ENCODE measurements at places on chromosomes 7 and 10. TPM values are rescaled to one million over a fixed set of nuclear protein-coding genes. Genes with fewer than 3 reads are reported as not detected.

DNA sequence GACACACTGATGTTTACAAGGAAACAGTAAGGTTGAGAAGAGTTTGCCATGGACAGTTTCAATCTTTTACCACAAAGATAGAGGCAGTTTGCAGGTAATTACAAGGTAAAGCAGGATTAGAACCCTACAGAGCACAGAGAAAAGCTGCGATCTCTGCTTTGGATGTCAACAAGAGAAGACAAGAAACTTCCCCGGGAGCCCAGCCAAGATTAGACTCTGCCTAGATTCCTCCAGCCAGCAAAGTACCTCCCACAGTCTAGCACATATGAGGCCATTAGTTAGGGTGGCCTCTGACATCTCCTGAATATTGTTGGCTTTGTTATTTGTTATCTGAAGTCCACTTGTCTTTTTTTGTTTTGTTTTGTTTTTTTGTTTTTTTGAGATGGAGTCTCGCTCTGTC is 178.1 kb downstream of the CALN1 start:
- DNase-seq, result no peak

The PANK1 gene
- 6.1 TPM for total RNA-seq

GRCh38 chr10:125473143-125473793 is 209.7 kb downstream of the TEX36 start:
- DNase-seq, result no peak

The STRIP2 gene
- 28.3 TPM for total RNA-seq

DNA sequence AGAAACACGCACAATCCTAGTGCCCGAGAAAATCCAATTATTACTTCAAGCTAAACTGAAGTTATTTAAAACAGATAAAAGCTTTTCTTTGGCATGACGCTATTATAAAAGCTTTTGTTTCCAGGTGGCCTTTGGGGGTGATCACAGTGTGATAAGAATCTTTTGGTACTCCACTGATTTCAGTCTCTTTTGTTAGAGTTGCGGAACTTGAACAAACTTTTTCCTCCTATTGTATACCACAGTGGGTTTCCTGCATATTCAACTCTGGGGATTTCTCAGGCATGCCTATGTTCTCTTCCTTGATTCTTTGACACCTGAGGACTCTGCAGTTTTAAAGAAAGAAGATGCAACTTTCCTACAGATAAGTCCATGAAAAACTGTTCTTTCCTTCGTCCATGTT is 99.7 kb upstream of the PITRM1 start:
- no peak for DNase-seq

The ATOH7 gene
- total RNA-seq, result not detected

- DNase-seq, result no peak
These were observed 28.7 kb upstream of the GDI2 start for GRCh38 chr10:5841965-5842364.

DNA sequence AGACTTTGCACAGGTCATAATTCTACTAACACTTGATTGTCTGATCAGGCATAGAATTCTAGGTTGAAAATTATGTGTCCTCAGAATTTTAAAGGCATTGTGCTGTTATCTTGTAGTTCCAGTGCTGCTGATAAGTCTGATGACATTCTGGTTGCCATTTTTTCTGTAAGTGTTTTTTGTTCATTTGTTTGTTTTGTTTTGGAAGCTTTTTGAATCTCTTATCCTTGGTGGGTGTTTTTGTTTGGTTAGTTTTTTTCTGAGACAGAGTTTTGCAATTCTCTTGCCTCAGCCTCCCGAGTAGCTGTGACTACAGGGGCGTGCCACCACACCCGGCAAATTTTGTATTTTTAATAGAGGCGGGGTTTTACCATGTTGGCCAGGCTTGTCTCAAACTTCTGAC is 178.9 kb downstream of the CCDC71L start:
- DNase-seq, result no peak

DNA sequence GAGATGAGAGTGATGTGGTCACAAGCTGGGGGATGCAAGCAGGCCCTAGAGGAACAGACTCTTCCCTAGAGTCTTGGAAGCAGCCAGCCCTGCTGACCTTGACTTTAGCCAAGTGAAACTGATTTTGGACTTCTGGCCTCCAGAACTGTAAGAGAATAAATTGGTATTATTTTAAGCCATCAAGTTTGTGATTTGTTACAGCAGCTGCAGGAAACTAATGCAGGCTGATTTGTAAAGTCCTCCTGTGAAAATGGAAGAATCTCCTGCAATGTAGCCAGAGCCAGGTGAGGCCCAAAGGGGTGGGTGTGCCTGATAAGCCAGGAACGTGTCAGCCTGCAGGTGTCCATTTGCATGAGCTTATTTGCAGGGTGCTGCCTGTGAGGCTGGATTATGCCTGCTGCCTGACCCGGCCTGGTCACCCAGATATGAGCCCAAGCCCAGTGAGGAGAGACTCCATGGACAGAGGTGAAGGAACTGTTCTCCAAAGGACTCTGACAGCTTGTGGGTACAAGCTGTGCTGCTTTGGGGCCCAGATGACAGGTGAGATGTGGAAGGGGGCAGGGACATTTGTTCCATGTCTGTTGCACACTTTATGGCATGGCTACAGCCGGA is 24.6 kb upstream of the PLEKHA1 start:
- no peak for DNase-seq

GRCh38 chr10:43002596-43002995 is 74.3 kb upstream of the RET start:
- DNase-seq, result no peak

GRCh38 chr7:138025215-138026186 is 23.6 kb upstream of the CREB3L2 start:
- DNase-seq, result no peak

- no peak for DNase-seq
These were observed 206.3 kb upstream of the PRSS1 start for GRCh38 chr7:142542942-142543341.

The WNT8B gene
- total RNA-seq, result 0.23 TPM

The HOXA4 gene
- total RNA-seq, result not detected

DNA sequence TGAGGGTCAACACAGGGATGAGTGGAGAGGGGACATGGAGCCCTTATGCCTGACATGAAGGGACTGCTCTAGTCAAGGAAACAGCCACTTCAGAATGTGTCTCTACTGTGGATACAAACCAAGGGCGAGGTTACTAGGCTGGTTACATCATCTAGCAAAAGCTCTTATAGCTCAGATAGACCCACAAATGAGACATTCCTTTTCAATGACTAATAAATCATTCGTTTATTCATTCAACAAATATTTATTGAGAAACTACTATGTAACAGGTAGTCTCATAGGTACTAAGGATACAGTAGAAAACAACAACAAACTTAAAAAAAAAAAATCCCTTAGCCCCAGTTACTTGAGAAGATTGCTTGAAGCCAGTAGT is 219.5 kb downstream of the KIAA1217 start:
- DNase-seq, result no peak

The TMEM130 gene
- not detected for total RNA-seq

DNA sequence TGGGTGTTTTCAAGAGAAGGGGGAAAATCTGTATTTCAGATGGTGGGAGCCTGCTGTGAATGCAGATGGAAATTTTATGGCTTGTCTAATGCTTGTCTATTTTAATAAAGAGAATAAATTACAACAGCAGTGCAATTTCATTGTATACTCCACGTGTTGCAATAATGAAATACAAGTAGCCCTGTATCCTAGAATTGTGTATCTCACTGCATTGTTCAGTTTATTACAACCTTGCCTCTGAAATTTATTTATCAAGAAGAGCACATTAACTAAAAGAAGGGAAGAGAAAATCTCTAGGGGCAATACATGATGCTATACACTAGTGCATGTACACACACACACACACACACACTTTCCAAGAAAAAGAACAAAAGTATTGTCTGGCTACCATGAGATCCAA is 21.8 kb downstream of the ANK3 start:
- DNase-seq, result no peak

The EPO gene
- total RNA-seq, result not detected

DNA sequence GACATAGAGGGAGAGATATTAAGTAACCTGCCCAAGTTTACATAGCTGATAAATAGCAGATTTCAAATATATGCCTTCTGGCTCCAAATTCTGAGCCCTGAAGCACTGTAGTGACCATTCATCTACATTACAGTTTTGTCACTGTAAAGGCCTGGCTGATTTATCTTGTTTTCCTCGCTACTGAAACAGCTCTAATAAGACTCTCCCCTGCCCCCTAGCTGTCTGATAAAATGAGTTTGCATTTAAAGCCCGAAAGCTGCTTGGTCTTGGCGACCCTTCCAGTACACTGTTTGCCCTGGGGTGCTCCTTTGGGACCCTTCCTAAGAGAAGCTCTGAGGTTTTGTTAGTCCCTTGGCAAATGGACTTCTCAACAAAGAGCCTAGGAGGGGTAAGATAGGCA is 59.7 kb upstream of the RAB11FIP2 start:
- DNase-seq, result no peak

The ACTR3C gene
- total RNA-seq, result 7.0 TPM

The RET gene
- 0.50 TPM for total RNA-seq

- no peak for DNase-seq
These were observed 77.4 kb downstream of the WIPF3 start for GRCh38 chr7:29883462-29884398.

- DNase-seq, result no peak
These were observed 614.1 kb downstream of the GALNT17 start for GRCh38 chr7:71746006-71746405.

GRCh38 chr7:16668978-16669377 is 23.0 kb downstream of the BZW2 start:
- DNase-seq, result no peak

GRCh38 chr7:129969881-129970446 is 17.2 kb upstream of the UBE2H start:
- DNase-seq, result no peak

- DNase-seq, result no peak
These were observed 27.2 kb upstream of the CTBP2 start for GRCh38 chr10:125187238-125188194.

GRCh38 chr10:5284311-5285057 is 80.3 kb upstream of the UCN3 start:
- peak; percentile 52 for DNase-seq

The HPSE2 gene
- not detected for total RNA-seq

DNA sequence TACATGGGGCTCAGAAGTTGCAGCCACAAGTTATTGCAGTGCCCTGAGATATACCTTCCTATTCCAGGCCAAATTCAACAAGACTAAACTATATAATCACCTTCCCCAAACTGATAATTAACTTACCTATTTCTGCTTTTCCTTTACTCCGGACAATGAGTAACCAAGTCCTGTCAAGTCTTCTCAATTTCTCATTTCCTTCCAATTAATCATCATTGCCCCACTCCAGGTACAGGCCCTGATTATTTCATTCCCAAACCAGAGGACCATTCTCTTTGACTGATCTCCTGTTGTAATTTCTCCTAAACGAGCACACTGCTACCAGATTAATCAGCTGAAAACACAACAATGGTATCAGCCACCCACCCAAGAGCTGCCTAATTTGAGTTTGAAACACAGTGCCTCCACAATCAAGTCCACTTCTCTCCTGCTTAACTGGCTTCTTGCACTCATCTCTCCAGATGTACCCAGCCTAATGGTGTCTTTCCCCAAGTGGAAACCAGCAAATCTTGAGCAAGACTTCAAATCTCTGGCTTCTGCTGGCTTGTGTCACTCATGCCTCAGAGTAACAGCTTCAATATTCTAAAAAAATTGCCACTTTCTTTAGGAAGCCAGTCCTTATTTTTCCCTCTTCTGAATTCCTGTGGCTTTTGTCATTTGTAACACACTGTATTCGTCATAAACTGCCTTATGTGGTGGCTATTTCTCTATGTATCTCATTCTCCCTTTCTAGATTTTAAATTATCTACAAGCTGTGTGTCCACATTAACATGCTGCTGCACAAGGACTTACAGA is 89.1 kb downstream of the CDK6 start:
- DNase-seq, result no peak

The COL1A2 gene
- not detected for total RNA-seq

The CCDC172 gene
- not detected for total RNA-seq

DNA sequence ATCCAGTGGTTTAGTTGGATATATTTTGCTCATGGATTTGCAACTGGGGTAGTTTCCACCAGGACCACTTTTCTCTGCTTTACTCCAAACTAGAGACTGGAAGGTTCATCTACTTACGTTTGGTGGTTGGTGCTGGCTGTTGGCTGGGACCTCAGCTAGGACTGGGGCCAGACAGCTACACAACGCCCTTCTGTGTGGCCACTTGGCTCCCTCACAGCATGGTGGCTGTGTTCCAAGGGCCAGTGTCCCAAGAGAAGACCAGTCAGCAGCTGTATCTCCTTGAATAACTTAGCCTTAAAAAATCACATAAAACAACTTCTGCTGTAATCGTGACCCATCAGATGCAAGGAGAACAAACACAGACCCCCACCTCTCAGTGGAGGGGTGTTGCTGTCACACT is 4.2 kb upstream of the KCNH2 start:
- no peak for DNase-seq

DNA sequence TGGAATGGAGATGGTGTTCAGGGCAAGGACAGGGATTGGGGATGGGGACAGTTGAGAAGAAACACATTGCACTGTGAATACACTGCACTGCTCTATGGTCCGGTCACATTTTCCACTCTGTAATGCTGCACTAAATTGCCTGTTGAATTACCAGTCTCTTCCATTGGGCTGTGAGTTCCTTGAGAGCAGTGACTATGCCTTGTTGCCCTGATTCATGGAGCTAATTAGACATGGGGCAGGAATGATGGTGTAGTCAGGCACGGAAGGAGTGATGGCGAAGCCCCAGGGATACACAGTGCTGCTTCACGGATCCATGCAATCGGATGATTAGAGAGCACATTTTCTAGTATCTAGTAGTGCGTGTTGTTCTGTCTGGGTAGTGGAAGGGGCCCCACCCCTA is 25.4 kb upstream of the GPAM start:
- DNase-seq, result no peak

DNA sequence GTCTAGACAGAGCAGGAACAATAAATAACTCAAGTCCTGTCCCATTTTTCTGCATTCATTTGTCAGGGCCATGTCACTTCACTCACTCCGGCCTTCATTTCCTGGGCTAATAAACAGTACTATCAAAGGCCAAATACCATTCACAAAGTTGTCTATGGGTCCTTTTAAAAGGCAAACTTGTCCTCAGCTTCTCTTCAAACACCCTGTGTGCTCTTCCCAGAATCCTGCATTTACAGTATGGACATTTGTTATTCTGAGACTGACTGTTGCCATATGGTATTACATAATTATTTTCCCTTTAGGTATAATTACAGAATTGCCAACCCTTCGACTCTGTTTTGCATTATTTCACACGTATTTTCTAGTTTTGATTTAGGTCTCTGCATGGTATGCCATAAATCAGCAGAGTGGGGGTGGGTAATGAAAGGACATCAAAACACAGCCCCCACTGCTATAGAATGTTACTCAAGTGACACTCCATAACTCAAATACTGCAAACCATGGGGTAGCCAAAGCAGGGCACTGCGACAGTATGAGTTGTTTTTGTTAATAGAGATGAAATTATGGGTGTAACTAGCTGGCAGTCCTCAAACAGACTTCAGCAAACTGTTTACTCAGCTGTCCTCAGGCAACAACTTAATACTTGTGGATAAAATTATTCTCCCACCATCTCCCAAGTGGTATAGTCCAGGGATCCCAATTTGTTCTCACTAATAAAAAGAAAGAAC is 183.7 kb downstream of the TRIL start:
- DNase-seq, result no peak

- no peak for DNase-seq
These were observed 171.9 kb downstream of the HDAC9 start for GRCh38 chr7:18667466-18667865.

The LMBR1 gene
- 51.3 TPM for total RNA-seq

- no peak for DNase-seq
These were observed 58.9 kb downstream of the KCNMA1 start for GRCh38 chr10:77578583-77579227.

The DPP6 gene
- not detected for total RNA-seq

The DNAJC1 gene
- 35.7 TPM for total RNA-seq

The TMEM139 gene
- 0.48 TPM for total RNA-seq

The GNAT3 gene
- total RNA-seq, result not detected

The PDE6C gene
- total RNA-seq, result not detected

The GLI3 gene
- total RNA-seq, result not detected
